Stimulated activated CD8-positive, alpha-beta memory T cell treated with anti-CD3 and anti-CD28 coated beads, Interleukin-15, amount 100 ng/mL, for 1 hour (primary cell): ENCODE measurements at places on chromosomes 3 and 15.

GRCh38 chr15:57167821-57168395 is 208.4 kb upstream of the CGNL1 start:
- DNase-seq, result no peak

GRCh38 chr15:80426316-80426715 is 22.1 kb downstream of the ARNT2 start:
- DNase-seq, result no peak

- no peak for DNase-seq
These were observed 70.0 kb upstream of the ABHD2 start for GRCh38 chr15:89018207-89018606.

DNA sequence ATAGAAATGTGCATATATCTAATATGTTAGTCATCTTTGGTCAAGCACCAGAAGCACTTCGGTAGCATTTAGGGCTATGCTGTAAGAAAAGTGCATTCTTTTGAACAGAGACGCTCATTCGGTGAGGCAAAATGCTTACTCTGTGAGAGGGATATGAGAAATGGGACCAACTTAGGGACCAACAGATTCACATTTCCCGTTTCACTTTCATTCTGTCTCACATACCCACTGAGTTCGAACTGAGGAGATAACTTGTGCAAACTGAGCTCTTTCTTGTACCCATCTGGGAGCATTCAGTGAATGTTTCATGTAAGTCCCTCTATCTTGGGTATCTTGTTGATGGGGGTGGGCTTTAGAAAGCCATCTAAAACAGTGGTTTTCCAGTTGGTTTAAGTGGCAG is 135.3 kb downstream of the FEZF2 start:
- DNase-seq, result no peak

GRCh38 chr15:83378921-83379578 is 68.1 kb upstream of the SH3GL3 start:
- no peak for DNase-seq

DNA sequence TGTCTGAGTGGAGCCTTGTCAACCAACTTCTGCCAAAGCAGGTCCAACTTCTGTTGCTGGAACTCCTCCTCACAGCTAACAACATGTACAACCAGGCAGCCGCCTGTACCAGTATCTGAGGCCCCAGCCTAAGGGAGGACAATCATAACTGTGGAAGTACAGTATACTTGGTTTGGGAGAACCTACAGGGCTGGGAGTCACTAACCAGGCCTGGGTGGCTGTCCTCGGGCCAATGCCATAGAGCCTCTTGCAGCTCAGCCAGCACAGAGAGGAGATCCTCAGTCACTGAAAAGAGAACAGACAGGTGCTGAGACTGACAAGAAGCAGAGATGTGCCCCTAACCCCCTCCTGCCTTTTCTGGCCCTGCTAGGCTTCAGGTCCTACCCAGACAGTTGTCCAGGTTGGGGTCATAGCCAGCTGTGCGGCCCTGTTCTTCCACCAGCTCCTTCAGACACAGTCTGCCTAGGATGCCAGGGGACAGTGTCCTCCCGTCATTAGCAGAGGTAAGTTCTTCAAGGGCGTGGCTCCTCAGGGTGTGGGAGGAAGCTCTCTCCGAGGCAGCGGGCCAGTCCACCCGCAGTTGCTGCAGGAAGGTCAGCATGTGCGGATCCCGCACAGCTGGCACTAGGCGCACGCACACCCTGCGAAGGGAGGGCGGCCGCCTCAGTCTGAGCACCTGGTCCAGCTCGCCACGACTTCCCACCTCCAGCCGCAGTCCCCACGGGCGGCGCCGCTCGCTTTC is 980 bp downstream of the DALRD3 start:
- no peak for DNase-seq

DNA sequence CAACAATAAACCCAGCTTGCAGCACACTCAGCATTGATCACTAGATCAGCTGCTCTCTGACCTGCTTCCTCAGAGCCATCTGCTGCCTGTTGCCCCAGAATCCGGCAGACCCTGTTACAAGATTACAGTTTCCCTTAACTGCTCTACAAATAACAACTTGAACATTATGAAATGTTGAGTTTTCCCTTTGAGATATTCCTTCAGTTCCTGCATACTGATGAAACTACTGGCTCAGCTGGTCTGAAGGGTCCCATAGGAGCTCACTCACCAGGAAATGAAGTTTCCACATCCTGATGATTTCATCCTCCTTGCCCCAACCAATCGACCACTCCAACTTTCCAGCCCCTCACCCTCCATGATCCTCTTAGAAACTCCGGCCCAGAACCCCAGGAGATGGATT is 281.9 kb downstream of the OCA2 start:
- no peak for DNase-seq

- no peak for DNase-seq
These were observed 5.7 kb upstream of the CCDC80 start for GRCh38 chr3:112646623-112647022.

DNA sequence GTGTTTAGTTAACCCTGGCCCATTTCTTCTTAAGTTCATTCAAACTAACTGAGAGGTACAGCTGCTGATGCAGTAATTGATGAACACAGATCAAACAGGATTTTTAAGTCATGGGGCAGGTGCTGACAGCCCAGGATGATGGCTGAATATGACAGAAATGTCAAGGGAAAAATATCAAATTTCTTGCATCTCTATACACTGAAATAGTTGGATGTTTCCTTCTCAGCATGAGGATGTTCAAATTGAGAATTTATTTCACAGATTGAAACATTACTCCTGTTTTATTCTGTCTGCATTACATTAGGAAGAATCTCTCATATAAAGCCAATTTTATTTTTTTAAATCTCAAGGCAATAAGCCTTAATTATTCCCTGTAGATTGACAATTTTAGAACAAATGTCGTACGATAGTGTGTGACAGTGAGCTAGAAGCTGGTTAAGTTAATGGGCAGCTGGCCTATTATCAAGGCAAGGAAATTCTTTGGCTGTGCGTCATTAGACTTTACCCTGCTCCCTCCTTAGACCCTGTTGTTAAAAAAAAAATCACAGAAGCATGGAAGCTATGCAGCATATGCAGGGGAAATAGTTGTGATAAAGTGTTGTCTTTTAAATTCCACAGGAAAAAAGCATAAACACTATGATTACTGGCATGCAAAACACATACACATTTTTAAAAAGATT is 183.8 kb upstream of the KCNMB2 start:
- no peak for DNase-seq
